ENCODE measurements at places on chromosomes 2 and 18. TPM values are rescaled to one million over a fixed set of nuclear protein-coding genes. Genes with fewer than 3 reads are reported as not detected.

MDH1B gene
- total RNA-seq = 1.9 TPM

NEB gene
- 0.94 TPM for total RNA-seq

MFSD6 gene
- total RNA-seq = 2.6 TPM

CLEC4F gene
- total RNA-seq = not detected

PSTPIP2 gene
- total RNA-seq = 9.1 TPM

PLEKHH2 gene
- 1.1 TPM for total RNA-seq

SERPINB11 gene
- total RNA-seq = not detected

CLHC1 gene
- 17.5 TPM for total RNA-seq

ANKRD62 gene
- total RNA-seq = not detected

TGFA gene
- total RNA-seq = 0.55 TPM

OTOS gene
- not detected for total RNA-seq

APCDD1 gene
- total RNA-seq = 5.4 TPM

IL36B gene
- not detected for total RNA-seq

TUBB8B gene
- total RNA-seq = not detected

GREB1 gene
- total RNA-seq = 14.5 TPM

CRYGB gene
- not detected for total RNA-seq

TMBIM1 gene
- total RNA-seq = 34.8 TPM

LINC00305 gene
- total RNA-seq = not detected

LIPG gene
- 11.0 TPM for total RNA-seq

COMMD1 gene
- 32.0 TPM for total RNA-seq

TEX44 gene
- not detected for total RNA-seq

ACVR1C gene
- total RNA-seq = 0.62 TPM

TBR1 gene
- total RNA-seq = not detected

ASB18 gene
- not detected for total RNA-seq

GALR1 gene
- not detected for total RNA-seq

PTGR3 gene
- 12.7 TPM for total RNA-seq

FOXI3 gene
- 0.60 TPM for total RNA-seq

Measured in astrocyte (in vitro differentiated cells and primary cell).